Esophagus muscularis mucosa (tissue), 4 donors: ENCODE measurements at places on chromosomes 6 and 20. TPM values are rescaled to one million over a fixed set of nuclear protein-coding genes. Genes with fewer than 3 reads are reported as not detected.
A peak's percentile ranks its signal among the peaks of the same experiment; 100 is the strongest.

The PXMP4 gene
- 11.7 TPM for total RNA-seq

The BHLHE23 gene
- not detected for total RNA-seq

The TCF15 gene
- total RNA-seq = 3.3 TPM

The MUC22 gene
- not detected for total RNA-seq

The GPLD1 gene
- 4.2 TPM for total RNA-seq

The FAM209B gene
- total RNA-seq = 0.52 TPM

The BNIP5 gene
- total RNA-seq = not detected

The MEP1A gene
- total RNA-seq = 0.17 TPM

The OPN5 gene
- not detected for total RNA-seq

The C20orf202 gene
- total RNA-seq = not detected

The PHACTR3 gene
- total RNA-seq = 0.17 TPM

GRCh38 chr20:56974499-56975250 lies 291.8 kb downstream of the BMP7 start:
- no peak for DNase-seq
- peaks cover 83% of the 10 kb centered on the region for H3K27me3 ChIP-seq
- peaks cover 6% of the 10 kb centered on the region for H3K4me1 ChIP-seq
- H3K36me3 ChIP-seq = no peaks in the 10 kb centered on the region
- H3K27ac ChIP-seq = no peak overlapping the region

GRCh38 chr6:42729731-42730130 lies 7.3 kb upstream of the PRPH2 start:
- peaks cover 22% of the 10 kb centered on the region for H3K4me1 ChIP-seq
- H3K27me3 ChIP-seq = no peaks in the 10 kb centered on the region
- no peak overlapping the region for H3K4me3 ChIP-seq
- no peak overlapping the region for H3K27ac ChIP-seq

GRCh38 chr6:40986921-40987819 lies 51.9 kb downstream of the UNC5CL start:
- H3K27ac ChIP-seq = no peak overlapping the region
- H3K27me3 ChIP-seq = no peaks in the 10 kb centered on the region
- DNase-seq = peak; percentile 85

DNA sequence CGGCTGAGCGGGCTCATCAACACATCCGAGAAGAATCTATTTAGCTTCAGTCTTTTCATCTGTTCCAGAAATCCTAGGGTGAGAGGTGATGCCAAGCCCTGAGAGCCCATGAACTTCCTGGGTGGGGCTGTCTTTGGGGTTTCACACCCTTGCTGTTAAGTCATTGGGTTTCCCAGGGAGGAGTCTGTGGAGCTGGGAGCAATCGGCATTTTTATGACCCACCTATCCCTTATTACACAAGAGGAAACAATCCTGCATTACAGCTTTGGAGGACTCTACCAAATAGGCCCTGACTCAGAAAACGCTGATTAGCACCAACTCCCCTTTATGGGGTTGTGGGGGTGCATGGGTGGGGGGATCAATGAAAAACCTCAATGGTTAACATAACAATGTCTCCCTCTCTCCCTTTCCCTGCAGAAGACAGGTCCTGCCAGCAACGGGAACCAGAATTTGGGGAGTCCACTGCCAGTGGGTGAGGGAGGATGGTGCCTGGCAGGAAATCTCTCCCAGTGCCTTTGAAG lies 46.3 kb downstream of the EZR start:
- H3K36me3 ChIP-seq = peaks cover 90% of the 10 kb centered on the region
- H3K4me3 ChIP-seq = no peak overlapping the region
- H3K4me1 ChIP-seq = peaks cover 8% of the 10 kb centered on the region
- no peak overlapping the region for H3K27ac ChIP-seq
- DNase-seq = no peak

GRCh38 chr6:3007571-3007970 lies 7.9 kb downstream of the NQO2 start:
- H3K4me3 ChIP-seq = no peak overlapping the region
- no peak for DNase-seq
- no peaks in the 10 kb centered on the region for H3K27me3 ChIP-seq
- no peaks in the 10 kb centered on the region for H3K4me1 ChIP-seq

- no peaks in the 10 kb centered on the region for H3K36me3 ChIP-seq
- no peak overlapping the region for H3K27ac ChIP-seq
- no peaks in the 10 kb centered on the region for H3K27me3 ChIP-seq
- no peak overlapping the region for H3K4me3 ChIP-seq
These were observed 78.9 kb downstream of the THBS2 start for GRCh38 chr6:169174516-169175359.

- no peak for DNase-seq
- no peaks in the 10 kb centered on the region for H3K36me3 ChIP-seq
- H3K4me3 ChIP-seq = no peak overlapping the region
These were observed 44.7 kb downstream of the PLAGL1 start for GRCh38 chr6:143963158-143963919.

GRCh38 chr6:167090171-167090570 lies 32.7 kb upstream of the CCR6 start:
- H3K27ac ChIP-seq = no peak overlapping the region
- no peaks in the 10 kb centered on the region for H3K27me3 ChIP-seq

- H3K36me3 ChIP-seq = peaks cover 19% of the 10 kb centered on the region
- H3K27me3 ChIP-seq = peaks cover 3% of the 10 kb centered on the region
- no peak overlapping the region for H3K27ac ChIP-seq
- H3K4me3 ChIP-seq = no peak overlapping the region
- H3K4me1 ChIP-seq = peaks cover 38% of the 10 kb centered on the region
These were observed 70.2 kb upstream of the GATA5 start for GRCh38 chr20:62545901-62546525.

DNA sequence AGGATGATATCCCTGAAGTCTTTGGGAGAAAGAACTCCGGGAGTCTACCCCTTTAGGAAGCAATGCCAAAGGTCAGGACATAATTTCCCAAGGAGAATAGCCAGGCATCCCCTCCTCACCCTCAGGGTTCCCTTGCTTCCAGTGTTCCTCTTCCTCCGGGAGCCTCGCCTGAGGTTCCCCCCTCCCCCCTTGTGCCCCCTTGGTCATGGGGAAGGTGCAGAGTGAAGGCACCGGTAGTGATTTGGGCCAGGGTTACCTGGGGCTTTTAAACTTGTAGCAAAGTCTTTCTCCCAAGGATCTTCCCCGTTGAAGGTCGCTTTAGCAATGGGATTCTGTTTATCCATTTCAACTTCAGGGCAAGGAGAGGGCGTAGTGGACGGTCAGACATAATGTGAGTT lies 1.2 kb downstream of the ISM1 start:
- H3K36me3 ChIP-seq = no peaks in the 10 kb centered on the region
- no peak for DNase-seq
- H3K4me1 ChIP-seq = peaks cover 18% of the 10 kb centered on the region

- peak; percentile 39 for DNase-seq
- H3K4me3 ChIP-seq = no peak overlapping the region
- no peak overlapping the region for H3K27ac ChIP-seq
- H3K4me1 ChIP-seq = no peaks in the 10 kb centered on the region
- no peaks in the 10 kb centered on the region for H3K36me3 ChIP-seq
These were observed 32.7 kb upstream of the PROKR2 start for GRCh38 chr20:5349448-5349847.

GRCh38 chr6:54864272-54864671 lies 17.7 kb downstream of the FAM83B start:
- H3K36me3 ChIP-seq = no peaks in the 10 kb centered on the region
- H3K4me1 ChIP-seq = no peaks in the 10 kb centered on the region

- H3K27me3 ChIP-seq = no peaks in the 10 kb centered on the region
- no peak overlapping the region for H3K27ac ChIP-seq
- no peak for DNase-seq
- H3K36me3 ChIP-seq = no peaks in the 10 kb centered on the region
- no peak overlapping the region for H3K4me3 ChIP-seq
These were observed 281.3 kb downstream of the FOXC1 start for GRCh38 chr6:1890987-1891386.

DNA sequence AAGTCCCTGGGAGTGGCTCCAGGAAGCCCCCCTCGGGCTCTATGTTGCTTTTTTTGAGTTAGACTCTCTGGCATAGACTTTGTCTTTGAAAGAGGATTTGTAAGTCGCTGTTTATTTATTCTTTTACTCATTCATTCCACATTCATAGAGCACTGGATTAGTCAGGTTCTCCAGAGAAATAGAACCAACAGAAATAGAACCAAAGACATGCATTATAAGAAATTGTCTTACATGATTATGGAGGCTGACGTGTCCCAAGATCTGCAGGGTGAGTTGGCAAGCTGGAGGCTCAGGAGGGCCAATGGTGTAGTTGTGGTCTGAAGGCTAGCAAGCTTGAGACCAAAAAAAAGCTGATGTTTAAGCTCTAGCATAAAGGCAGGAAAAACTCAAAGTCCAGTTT lies 98.3 kb upstream of the CHD6 start:
- no peak for DNase-seq
- no peak overlapping the region for H3K4me3 ChIP-seq
- H3K4me1 ChIP-seq = no peaks in the 10 kb centered on the region
- H3K36me3 ChIP-seq = no peaks in the 10 kb centered on the region

- H3K27ac ChIP-seq = no peak overlapping the region
- no peaks in the 10 kb centered on the region for H3K36me3 ChIP-seq
- no peak overlapping the region for H3K4me3 ChIP-seq
- DNase-seq = no peak
These were observed 311.1 kb downstream of the SLC35F1 start for GRCh38 chr6:118218156-118218555.

GRCh38 chr6:49980898-49981297 lies 11.5 kb upstream of the DEFB113 start:
- no peaks in the 10 kb centered on the region for H3K27me3 ChIP-seq
- no peak overlapping the region for H3K4me3 ChIP-seq
- H3K27ac ChIP-seq = no peak overlapping the region
- no peak for DNase-seq
- no peaks in the 10 kb centered on the region for H3K36me3 ChIP-seq

DNA sequence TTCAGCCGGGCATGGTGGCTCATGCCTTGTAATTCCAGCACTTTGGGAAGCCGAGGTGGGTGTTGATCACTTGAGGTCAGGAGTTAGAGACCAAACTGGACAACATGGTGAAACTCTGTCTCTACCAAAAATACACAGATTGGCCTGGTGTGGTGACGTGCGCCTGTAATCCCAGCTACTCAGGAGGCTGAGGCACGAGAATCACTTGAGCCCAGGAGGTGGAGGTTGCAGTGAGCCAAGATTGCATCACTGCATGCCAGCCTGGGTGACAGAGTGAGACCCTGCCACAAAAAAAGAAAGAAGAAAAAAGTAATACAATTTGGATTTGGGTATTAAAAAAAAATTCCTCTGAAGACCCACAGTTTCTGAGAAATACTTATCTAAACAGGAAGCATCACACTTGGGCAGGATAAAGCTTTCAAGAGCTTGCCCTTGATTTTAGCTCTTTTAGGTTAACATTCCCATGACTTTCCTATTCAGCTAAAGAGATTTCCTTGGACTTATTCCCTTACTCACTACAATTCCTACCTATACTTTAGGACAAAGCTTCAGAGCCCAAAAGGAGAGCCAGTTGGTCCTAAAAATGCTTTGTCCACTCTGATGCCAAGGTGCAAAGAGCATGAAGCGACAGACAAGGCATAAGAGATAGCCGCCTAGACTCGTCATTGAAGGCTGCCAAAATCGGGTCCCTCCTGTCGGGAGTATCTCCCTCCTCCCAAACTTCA lies 1.9 kb downstream of the ELOVL2 start:
- no peak for DNase-seq
- H3K4me3 ChIP-seq = no peak overlapping the region
- no peaks in the 10 kb centered on the region for H3K36me3 ChIP-seq
- peaks cover 3% of the 10 kb centered on the region for H3K4me1 ChIP-seq

GRCh38 chr6:118387921-118388701 lies 160.0 kb upstream of the PLN start:
- no peaks in the 10 kb centered on the region for H3K36me3 ChIP-seq
- H3K27ac ChIP-seq = no peak overlapping the region
- no peak for DNase-seq
- no peaks in the 10 kb centered on the region for H3K27me3 ChIP-seq
- H3K4me3 ChIP-seq = no peak overlapping the region

- H3K27ac ChIP-seq = no peak overlapping the region
- no peaks in the 10 kb centered on the region for H3K36me3 ChIP-seq
- no peak overlapping the region for H3K4me3 ChIP-seq
- H3K27me3 ChIP-seq = no peaks in the 10 kb centered on the region
- H3K4me1 ChIP-seq = peaks cover 7% of the 10 kb centered on the region
These were observed 200.7 kb upstream of the THBS2 start for GRCh38 chr6:169454204-169454871.

DNA sequence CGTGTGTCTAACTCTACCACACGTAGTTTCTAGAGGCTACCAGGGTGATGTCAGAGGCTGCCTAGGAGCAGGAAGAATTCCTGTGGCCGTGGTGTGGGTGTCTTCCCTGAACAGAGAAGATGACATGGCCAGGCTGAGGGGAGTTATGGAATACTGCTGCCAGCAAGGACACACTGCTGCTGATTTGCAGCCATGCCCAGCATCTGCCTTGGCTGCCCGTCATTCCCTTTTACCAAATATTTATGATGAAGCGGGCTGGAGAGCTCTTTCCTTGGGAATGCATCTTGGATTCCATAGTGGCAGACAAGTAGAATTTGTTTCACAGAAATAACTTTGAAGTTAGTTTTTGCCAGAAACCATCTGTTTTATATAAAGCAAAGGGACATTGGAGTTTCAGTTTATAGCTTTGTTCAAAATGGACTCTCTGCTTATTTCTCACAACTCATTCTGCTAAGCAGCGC lies 80.8 kb upstream of the VSTM2L start:
- H3K27me3 ChIP-seq = no peaks in the 10 kb centered on the region
- peaks cover 13% of the 10 kb centered on the region for H3K36me3 ChIP-seq
- no peak for DNase-seq
- H3K4me1 ChIP-seq = no peaks in the 10 kb centered on the region
- no peak overlapping the region for H3K4me3 ChIP-seq

DNA sequence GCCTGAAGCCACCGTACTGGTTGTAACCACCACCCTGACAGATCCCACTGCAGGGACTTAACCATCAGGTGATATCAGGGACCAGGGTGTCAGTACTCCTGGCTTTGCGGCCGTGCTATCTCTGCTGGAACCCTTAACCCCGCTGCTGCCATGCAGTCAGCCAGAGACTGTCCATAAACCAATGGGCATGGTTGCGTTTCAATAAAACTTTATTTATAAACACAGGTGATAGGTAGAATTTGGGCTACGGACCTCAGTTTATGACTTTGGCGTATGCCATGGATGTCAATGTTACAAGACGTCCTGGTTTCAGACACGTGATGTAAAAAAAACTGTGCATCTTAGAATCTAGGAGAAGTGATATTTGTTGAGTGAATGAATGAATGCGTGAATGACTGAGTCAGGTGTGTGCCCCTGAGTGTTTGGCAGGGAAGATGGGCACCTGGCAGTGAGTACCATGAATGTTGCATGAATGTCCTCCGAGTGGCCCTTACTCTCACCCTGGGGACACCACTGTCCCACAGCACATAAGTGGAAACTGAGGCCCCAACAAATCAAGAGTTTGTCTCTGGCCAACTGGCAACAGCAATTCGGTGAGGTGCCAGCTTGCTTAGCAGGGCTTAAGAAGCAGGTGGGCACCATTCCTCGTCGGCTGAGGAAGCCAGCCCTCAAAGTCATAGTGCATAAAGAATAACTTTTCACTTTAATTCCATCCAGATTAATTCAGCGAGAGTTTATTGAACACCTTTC lies 64.0 kb upstream of the APCDD1L start:
- no peak overlapping the region for H3K4me3 ChIP-seq
- DNase-seq = no peak
- no peaks in the 10 kb centered on the region for H3K4me1 ChIP-seq
- no peaks in the 10 kb centered on the region for H3K36me3 ChIP-seq

- DNase-seq = no peak
- H3K4me3 ChIP-seq = no peak overlapping the region
These were observed 30.1 kb downstream of the CDS2 start for GRCh38 chr20:5156675-5157448.
